BE2C (cell line): ENCODE measurements at places on chromosomes 5 and 9.

GRCh38 chr5:17180864-17181723 is 36.3 kb upstream of the BASP1 start:
- DNase-seq: no peak

DNA sequence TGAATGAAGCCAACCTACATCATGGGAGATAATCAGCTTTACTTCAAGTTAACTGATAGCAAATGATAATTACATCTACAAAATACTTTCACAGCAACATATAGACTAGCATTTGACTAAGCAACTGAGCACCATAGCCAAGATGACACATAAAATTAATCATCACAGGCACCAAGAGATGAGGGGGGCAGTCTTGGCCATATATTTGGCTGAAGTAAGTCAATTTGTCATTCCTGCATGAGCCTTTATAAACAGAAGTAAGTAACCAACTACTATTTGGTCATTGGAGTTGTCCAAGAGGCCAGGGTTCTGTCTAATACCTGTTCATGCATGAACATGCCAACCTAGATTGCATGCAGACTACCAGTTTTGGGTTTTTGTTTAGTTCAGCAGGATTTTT is 53.6 kb downstream of the PDCD1LG2 start:
- DNase-seq: no peak

- no peak for DNase-seq
These were observed 29.5 kb downstream of the CAAP1 start for GRCh38 chr9:26863074-26863473.

DNA sequence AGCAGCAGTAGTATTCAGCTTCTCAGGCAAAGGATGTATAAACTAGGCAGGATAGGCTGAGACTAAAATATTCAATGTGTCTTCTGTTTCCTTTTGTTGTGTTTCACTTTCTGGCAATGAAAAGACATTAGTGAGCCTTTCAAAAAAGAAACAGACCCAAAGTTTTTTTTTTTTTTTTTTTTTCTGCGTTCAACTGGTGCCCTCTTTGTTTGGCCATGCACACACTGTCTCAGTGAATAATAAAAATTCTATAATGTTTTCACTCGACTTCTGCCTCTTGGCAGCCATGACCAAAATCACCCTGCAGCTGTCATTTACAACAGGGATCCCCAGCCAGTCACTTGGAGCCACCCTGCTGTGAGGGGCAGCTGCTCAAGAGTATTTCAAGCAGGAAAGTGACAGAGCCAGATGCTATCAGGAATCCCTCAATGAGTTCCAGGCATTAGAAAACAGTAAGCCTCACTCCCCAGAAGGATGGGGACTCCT is 44.0 kb upstream of the MAN2A1 start:
- DNase-seq: peak; percentile 77

GRCh38 chr9:79687131-79687447 is 115.3 kb downstream of the TLE4 start:
- DNase-seq: no peak

- DNase-seq: no peak
These were observed 404.0 kb upstream of the GRIA1 start for GRCh38 chr5:153086486-153086885.

DNA sequence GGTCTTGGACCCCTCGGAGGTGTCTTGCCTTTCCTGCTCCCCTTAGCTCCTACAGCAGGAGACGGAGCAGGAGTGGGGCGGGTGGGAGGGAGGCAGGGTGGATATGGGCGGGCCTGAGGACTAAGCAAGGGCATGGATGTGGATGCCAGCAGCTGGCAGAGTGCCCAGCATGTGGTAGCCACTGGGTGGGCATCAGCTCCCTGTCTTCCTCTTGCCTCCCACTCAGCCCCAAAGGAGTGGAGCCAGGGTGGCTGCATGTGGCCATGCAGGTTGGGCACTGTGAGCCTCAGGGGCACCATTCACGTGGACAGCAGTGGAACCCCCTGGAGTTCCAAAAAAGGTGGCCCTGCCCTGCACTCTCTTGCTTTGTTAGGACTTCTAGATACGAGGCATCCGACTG is 90.1 kb upstream of the TBCA start:
- no peak for DNase-seq

DNA sequence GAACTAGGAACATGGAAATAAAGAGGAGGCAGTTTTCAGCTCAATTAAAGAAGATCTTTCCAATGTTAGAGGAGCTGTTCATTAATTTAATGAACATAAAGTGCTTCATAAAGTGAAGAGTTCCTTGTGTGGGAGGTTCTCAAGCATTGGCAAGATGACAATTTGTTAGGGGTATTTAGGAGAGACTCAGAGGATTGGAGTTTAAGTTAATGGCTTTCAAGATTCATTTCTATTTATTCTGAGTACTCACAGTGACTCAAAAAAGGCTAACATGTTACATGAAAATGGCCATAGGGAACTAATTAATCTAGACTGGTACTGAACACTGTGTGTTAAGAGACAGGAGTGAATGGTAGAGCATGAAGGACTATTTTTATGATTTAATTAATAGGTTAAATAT is 55.4 kb upstream of the CDH12 start:
- no peak for DNase-seq
